LHCN-M2 (cell line): ENCODE measurements at places on chromosomes 2 and 18. TPM values are rescaled to one million over a fixed set of nuclear protein-coding genes. Genes with fewer than 3 reads are reported as not detected.

DNA sequence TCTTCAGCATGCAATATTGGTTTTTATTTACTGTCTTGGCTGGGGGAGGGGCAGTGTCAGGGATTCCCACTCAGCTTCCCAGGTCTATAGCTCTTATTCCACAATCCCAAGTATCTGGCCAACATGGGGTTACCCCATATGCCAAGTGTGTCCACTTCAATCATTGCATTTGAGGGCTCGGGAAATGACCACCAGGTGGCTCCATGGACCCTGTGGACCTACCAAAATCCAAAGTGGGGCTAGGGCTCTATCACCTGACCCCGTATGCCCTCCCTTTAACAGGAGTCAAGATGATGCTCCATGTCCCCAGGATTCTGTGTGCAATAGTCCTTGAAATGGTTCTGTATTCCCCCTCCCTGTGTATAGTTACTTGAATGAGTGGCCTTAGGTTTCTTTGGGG lies 12.1 kb upstream of the TRAF3IP1 start:
- DNase-seq, result no peak

GRCh38 chr2:169141713-169142352 lies 72.5 kb downstream of the DHRS9 start:
- peak; percentile 55 for DNase-seq

- DNase-seq, result peak; percentile 98
Measured at GRCh38 chr2:84919885-84920580, 14.6 kb downstream of the TMSB10 start.

GRCh38 chr2:151277067-151277466 lies 12.4 kb downstream of the NMI start:
- peak; percentile 60 for DNase-seq

DNA sequence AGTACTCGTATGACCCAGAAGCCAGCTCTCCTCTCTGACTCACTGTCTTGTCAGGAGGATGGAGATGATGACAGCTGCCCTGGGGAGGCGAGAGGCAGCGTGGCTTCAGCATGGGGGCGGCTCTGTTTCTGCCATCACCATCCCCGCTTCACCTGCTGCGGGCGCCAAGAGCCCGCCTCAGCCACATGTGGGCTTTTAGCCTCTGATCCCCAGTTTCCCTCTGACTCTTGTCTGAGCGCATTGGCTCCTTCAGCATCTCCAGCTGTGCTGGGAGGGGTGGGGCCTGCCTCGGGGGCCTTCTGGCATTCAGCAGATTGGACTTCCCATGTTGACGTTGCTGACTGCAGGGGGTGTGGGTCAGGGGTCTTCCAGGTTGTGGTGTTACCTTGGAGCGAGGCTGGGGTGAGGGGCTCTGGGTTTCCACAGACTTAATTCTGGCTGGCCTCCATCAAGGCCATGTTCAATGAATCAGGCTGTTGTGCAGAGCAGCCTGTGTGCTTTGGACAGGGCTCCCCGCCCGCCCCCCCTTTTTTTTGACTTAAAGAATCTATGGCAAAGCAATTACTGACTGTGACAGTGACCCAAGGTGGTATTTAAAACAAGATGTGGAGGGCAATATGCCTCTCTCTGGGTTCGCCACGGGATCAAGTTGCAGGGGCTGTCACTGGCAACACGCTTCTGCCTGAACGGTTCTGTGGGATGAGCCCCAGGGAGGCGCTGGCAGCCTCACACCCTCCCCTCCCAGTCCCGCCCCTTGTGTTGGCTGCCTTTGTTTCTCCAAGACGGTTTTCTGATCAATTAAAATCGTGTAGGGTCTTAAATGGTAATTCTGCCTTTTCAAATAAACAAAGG lies 228.3 kb downstream of the LDLRAD4 start:
- no peak for DNase-seq

DNA sequence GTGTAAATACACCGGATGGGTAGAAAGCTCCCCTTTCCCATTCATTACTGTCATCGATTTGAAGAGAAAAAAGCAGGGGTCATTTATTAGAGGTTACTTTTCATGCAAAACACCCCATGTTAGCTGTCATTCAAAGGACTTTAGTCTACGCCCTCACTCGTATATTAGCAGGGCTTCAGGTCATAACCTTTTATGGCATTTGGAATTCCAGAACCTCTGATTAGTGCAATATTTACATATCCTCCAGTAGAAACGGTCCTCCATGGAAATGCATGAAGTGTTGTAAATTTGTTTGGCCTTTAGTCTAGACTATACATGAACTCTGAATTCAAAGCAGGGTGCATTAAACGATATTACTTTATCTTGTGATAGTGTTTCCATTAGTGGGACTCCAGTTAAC lies 180.5 kb downstream of the ZNF516 start:
- no peak for DNase-seq

DNA sequence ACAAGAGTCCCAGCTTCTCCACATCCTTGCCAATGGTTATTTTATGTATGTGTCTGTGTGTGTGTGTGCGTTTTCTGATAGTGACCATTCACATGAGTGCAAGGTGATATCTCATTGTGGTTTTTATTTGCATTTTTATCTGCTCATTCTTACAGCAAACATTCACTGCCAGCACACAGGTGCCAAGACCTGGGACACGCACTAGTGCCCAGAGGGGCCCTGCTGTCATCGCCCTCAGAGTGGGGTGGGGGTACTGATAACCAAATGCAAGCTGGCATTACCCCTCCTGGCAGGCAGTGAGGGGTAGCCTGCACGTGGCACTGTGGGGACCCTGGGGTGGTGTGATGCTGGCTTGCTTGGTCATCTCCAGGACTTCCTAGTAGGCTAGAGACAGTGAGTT lies 285.4 kb downstream of the LPIN1 start:
- no peak for DNase-seq

DNA sequence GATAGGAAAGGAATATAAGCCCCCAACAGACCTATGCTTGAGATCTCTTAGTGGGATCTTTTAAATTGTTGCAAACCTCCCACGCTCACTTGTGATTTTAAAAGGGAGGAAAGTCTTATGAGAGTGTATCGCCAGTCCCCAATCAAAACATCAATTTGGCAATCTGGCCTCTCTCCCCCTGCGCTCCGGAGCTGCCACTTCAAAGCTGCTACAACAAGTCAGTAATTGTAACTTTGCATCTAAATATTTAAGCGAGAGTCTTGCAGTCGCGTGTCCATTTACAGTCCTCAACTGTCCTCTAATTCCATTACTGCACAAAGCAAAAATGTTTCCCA lies 8.4 kb downstream of the PAX3 start:
- no peak for DNase-seq

- peak; percentile 90 for DNase-seq
Measured at GRCh38 chr2:108593547-108594098, 59.4 kb downstream of the LIMS1 start.

GRCh38 chr18:50866765-50867164 lies 12.2 kb upstream of the ME2 start:
- peak; percentile 29 for DNase-seq

DNA sequence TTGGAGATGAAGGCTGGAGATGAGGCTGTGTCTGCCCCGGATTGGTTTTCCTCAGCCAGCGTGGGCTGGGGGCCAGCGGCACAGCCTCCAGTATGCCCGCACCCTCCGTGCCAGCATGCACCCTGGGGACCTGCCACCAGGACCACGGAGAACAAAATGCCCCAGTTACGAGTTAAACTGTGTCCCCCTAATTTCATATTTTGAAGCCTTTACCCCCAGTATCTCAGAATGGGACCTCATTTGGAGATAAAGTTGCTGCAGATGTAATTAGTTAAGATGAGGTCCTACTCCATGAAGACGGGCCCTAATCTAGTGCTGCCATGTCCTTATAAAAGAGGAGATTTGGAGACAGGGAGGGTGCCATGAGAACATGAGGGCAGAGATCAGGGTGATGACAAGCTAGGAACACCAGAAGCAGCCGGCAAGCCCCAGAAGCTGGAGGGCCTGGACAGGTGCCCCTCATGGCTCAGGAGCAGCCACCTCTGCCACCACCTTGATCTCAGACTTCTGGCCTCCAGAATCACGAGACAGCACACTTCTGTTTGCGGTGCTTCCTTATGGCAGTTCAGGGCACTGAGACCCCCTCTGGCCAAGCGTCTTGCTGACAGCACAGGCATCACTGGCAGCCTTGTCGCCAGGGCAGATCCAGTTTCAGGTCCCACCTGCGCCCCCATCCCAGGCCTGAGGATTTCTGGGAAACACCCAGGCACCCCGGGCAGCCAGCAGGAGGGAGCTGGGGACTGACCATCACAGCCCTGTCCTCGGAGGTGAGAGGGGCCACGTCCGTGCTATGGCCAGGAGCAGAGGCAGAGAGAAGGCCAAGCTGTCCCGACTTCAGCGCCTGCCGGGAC lies 29.4 kb downstream of the KIF1A start:
- DNase-seq, result no peak

DNA sequence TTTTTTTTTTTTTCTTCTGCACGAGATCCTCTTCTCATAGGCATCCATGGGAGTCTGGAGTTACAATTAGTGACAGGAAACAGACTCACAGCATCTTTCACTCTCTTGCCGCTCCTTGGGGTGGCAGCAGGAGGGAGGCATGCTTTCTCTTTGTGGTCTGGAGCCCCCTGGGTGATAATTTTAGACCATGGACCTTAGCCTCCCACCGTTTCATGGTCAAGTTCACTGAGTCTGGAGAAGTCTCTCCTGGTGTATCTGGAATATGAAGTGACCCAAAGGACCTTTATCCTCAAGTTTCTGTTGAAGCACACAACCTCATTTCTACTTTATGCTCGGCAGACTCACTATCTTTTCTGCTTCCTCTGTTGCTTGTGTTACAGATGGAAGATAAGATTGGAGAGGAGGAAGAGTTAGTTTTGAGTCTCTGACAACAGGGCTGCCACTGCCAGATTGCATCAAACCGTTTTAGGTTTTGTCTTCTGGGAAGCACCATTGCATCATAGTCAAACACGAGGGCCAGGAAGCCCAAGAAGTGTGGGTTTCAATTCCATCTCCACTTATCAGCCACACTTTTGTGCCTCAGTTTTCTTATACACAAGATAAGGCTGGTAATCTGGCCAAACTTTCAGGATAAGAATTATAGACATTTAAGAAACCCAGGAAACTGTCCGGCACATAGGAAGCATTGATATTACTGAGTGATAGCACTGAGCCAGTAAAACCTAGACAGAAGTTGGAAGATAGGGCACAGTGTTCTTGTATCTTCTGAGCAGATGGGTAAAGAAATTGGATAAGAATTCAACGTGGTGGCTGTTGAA lies 62.3 kb downstream of the ADCYAP1 start:
- DNase-seq, result no peak

GRCh38 chr2:103879101-103879500 lies 974.8 kb upstream of the POU3F3 start:
- no peak for DNase-seq

- no peak for DNase-seq
Measured at GRCh38 chr2:151637271-151637781, 97.0 kb downstream of the NEB start.

DNA sequence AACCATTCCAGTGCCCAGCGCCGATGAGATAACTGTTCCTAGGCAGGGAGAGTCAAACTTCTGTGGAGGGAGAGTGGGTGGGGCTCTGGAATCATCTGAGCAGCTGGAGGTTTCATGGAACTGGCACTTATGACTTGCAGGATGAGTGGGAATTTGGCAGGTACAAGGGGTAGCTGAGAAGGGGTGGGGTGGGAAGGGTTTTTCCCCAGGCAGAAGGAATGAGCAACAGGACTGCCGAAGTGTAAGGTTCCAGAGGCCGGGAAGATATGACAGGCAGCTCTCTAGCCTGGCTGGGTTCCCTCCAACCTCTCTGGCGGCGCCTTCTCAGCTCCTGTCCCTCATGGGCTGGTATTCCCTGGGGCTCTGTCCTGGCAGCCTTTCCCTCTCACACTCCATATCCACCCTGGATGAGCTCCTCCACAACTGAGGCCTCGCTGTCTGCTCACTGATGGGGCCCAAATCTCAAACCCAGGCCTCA lies 2.5 kb upstream of the TET3 start:
- peak; percentile 66 for DNase-seq

GRCh38 chr18:77147418-77147852 lies 14.9 kb upstream of the MBP start:
- DNase-seq, result no peak

GRCh38 chr2:105712166-105712915 lies 32.4 kb upstream of the NCK2 start:
- no peak for DNase-seq

DNA sequence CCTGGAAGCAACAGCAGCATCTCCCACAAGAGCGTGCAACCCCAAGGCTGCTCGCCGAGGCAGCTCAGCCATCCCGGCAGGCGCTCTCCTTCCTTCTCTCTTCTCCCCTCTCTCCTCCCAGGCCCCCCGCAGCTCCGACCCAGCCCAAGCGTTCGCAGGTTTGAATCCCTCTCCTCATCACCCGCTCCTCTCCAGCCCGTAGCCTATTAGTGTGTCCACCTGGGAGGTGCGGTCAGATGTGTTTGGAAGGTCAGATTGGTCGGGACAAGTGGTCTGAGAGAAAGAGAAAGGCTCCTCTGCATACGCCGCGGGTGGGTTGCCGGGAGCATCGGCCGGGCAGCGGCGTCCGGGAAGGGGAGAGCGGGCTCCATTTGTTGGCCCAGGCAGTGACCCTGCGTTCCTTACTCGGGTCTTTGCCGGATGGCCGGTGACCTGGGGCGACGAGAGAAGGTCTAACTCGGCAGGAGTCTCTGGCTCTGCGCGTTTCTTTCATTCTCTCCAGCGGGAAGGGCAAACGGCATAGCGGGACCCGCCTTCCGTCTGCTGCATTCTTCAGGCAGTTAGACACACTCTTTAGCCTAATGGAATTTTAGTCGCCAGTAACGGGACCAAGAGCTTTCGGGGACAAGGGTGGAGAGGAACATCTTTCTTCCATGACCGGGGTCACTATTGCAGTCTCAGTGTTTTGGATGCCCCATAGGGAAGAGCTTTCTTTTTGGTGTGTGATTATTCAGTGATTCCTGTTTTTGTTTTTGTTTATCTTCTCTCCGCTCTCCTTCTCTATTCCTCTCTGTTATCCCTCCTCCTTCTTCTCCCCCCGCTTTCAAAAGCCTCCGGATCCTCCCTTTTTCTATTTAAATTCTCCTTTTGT lies 1.1 kb upstream of the TMEFF2 start:
- DNase-seq, result peak; percentile 45

GRCh38 chr2:162773352-162773751 lies 65.2 kb downstream of the KCNH7 start:
- DNase-seq, result peak; percentile 3

DNA sequence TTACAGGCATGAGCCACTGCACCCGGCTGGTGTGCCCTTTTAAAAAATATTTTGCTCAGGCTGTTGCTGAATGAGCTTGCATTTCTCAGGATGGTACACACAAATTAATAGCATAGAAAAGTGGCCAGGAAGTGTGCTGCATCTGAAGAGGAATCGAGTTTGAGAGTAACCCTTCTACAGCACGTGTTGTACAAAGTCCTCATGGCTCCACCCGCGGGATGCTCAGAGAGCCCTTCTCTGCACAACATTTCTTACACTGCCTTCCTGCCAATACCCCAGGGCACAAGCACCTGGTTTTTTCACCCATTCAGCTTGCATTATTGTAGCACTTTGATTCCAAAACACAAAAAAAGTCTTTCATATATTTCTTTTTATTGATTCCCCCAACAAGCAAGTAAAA lies 90.1 kb upstream of the NEDD4L start:
- DNase-seq, result no peak

GRCh38 chr2:45886171-45886663 lies 234.7 kb downstream of the PRKCE start:
- DNase-seq, result no peak

The OTOS gene
- total RNA-seq, result not detected in 2 replicates

The MC4R gene
- total RNA-seq, result not detected in 2 replicates

The SKOR2 gene
- total RNA-seq, result not detected in 2 replicates

The ZDBF2 gene
- 11.5 and 12.1 TPM in 2 replicates for total RNA-seq

The NEU2 gene
- not detected in 2 replicates for total RNA-seq

The SLC16A14 gene
- total RNA-seq, result 0.11 TPM in 1 of 2 replicates, not detected in the other

The CSRNP3 gene
- 1.2 and 1.4 TPM in 2 replicates for total RNA-seq

The MAPK4 gene
- total RNA-seq, result not detected in 2 replicates

The CLEC4F gene
- not detected in 2 replicates for total RNA-seq

The SIX3 gene
- total RNA-seq, result not detected in 2 replicates

The MAPRE2 gene
- total RNA-seq, result 23.0 and 33.9 TPM in 2 replicates

The PIEZO2 gene
- 3.3 and 10.4 TPM in 2 replicates for total RNA-seq

The CARF gene
- 8.0 and 11.6 TPM in 2 replicates for total RNA-seq

The MAP2 gene
- 0.06 and 0.23 TPM in 2 replicates for total RNA-seq
